ENCODE measurements at places on chromosomes 1 and 21.

GRCh38 chr21:44304877-44305293 is 5.0 kb downstream of the PFKL start:
- no peak overlapping the region for H3K27ac ChIP-seq
- peaks cover 18% of the 10 kb centered on the region for H3K36me3 ChIP-seq
- H3K4me1 ChIP-seq = peaks cover 8% of the 10 kb centered on the region
- no peaks in the 10 kb centered on the region for H3K27me3 ChIP-seq
- peak; percentile 38 for DNase-seq
- no peak overlapping the region for H3K4me3 ChIP-seq

DNA sequence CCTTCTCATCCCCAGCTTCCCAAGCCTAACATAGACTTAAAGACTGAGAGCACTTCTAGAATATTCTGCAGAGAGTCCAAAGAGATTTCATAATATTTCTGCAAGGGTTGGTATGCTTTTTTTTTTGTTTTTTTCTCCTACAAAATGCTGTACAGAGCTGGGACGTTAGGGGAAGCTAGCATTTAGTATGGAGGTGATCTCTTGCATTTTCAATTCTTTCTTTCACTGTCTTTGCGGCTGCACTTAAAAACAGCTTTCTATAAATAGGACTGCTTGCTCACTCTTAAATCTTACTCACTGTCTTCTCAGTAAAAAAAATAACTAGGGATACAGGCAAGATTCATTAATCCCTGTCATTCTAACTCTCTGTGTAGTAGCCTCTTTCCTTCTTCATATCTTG is 7.4 kb downstream of the DSCAM start:
- no peak for DNase-seq
- peaks cover 5% of the 10 kb centered on the region for H3K4me1 ChIP-seq
- peaks cover 8% of the 10 kb centered on the region for H3K27me3 ChIP-seq
- H3K27ac ChIP-seq = no peak overlapping the region
- H3K36me3 ChIP-seq = no peaks in the 10 kb centered on the region

- H3K27me3 ChIP-seq = no peaks in the 10 kb centered on the region
- no peaks in the 10 kb centered on the region for H3K4me1 ChIP-seq
- DNase-seq = no peak
- no peak overlapping the region for H3K4me3 ChIP-seq
Observed at GRCh38 chr1:24285231-24285630, 33.9 kb upstream of the GRHL3 start.

DNA sequence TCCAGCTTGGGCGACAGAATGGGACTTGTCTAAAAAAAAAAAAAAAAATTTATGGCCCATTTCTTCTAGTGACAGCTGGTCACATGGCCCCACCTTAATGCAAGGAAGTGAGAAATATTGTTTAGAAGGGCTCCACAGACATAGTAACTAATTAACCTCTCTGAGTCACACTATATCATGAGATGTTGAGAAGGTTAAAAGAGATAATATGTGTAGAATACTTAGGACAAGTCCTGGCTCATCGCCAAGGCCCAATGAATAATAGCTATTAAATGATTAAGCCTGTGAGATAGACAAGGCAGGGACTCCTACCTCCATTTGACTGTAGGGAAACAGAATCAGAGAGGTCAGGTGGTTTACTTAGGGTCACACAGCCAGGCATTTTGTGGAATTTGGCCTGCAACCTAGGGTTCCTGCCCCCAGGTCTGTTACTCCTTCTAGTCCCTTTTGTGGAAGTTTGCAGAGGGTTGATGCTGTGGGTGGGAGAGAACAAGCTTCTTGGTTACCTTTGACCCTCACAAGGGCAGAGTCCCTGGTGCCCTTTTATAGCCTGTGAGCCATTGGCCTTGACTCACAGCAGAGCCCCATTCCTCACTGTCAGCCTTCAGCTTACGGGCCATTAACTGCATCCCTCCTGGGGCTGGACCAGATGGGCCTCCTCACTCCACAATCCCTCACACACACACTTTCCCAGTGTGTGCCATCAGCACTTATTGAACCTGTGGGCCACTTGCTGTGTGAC is 48.5 kb downstream of the OPRD1 start:
- H3K27me3 ChIP-seq = no peaks in the 10 kb centered on the region
- H3K4me3 ChIP-seq = no peak overlapping the region
- no peak for DNase-seq
- no peaks in the 10 kb centered on the region for H3K4me1 ChIP-seq
- H3K36me3 ChIP-seq = peaks cover 5% of the 10 kb centered on the region

Data from trophoblast cell (in vitro differentiated cells and primary cell).